ENCODE measurements at places on chromosomes 7 and 10.

- DNase-seq = no peak
These were observed 31.3 kb downstream of the COX15 start for GRCh38 chr10:99700649-99701048.

- no peak for DNase-seq
These were observed 8.4 kb downstream of the GIGYF1 start for GRCh38 chr7:100685631-100686145.

DNA sequence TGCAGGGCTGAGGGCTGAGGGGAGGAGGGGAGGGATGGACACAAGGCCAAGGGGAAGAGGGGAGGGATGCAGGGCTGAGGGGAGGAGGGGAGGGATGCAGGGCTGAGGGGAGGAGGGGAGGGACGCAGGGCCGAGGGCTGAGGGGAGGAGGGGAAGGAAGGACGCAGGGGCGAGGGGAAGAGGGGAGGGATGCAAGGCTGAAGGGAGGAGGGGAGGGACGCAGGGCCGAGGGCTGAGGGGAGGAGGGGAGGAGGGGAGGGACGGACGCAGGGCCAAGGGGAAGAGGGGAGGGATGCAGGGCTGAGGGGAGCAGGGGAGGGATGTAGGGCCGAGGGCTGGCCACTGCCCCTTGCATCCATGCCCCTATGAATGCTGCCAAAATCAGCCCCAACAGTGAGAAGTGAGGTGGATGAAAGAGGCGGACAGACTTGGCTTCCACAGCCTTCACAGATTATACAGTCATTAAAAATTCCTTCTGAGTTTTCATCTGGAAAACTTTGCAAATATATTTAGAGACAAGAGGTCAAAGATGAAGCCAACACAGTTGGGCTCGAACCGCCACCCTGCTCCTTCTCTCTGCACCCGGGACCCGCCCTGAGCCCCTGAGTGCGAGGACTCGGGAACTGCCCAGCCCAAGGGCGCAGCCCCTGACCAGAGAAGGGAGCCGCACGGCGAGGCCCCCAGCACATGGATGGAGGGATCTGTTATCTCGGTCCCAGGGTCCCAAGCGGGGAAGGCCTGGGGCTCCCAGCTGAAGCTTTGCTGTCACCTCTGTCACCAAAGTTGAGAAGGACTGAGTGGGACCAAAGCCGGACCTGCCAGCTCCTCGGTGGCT is 65.8 kb downstream of the DIP2C start:
- DNase-seq = no peak

DNA sequence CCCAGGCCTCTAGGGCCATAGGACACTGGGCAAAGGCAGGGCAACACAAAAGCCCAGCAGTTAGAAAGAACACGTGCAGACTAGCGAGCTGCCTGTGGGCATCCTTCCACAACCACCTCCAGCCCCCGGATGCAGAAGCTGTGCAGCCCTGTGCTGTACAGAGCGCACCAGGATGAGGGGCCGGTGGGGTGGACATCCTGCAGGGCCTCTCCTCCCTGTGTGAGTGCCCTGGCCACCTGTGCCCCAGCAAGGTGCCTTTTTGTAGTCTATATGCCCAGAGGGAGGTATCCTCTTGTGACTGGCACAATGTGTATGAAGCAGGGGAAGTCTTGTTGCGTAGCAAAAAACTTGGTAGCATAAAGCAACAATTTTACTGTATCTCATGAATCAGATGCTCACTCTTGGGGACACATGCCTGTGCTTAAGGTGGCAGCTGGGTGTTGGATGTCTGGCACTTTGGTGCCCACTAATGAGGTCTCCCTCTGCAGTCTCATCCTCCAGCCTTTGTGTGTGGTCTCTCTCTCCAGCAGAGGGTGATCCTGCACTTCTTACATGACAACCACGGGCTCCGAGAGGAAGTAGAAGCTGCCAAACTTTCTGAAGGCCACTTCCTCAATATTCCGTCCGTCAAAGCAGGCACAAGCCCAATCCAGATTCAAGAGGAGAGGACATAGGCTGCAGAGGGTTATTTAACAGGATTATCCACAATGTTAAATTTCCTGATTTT is 8.7 kb downstream of the NCAPG2 start:
- DNase-seq = no peak

GRCh38 chr7:2528481-2529095 is 9.0 kb downstream of the LFNG start:
- DNase-seq = no peak

- no peak for DNase-seq
These were observed 46.7 kb upstream of the ZMIZ1 start for GRCh38 chr10:79021948-79022499.

- no peak for DNase-seq
These were observed 28.7 kb downstream of the PRSS2 start for GRCh38 chr7:142799437-142799835.

- no peak for DNase-seq
These were observed 1.1 kb downstream of the TET1 start for GRCh38 chr10:68560943-68561864.

- no peak for DNase-seq
These were observed 217.1 kb upstream of the DPP6 start for GRCh38 chr7:153835103-153835502.

GRCh38 chr10:50607356-50607925 is 16.3 kb downstream of the SGMS1 start:
- DNase-seq = no peak

DNA sequence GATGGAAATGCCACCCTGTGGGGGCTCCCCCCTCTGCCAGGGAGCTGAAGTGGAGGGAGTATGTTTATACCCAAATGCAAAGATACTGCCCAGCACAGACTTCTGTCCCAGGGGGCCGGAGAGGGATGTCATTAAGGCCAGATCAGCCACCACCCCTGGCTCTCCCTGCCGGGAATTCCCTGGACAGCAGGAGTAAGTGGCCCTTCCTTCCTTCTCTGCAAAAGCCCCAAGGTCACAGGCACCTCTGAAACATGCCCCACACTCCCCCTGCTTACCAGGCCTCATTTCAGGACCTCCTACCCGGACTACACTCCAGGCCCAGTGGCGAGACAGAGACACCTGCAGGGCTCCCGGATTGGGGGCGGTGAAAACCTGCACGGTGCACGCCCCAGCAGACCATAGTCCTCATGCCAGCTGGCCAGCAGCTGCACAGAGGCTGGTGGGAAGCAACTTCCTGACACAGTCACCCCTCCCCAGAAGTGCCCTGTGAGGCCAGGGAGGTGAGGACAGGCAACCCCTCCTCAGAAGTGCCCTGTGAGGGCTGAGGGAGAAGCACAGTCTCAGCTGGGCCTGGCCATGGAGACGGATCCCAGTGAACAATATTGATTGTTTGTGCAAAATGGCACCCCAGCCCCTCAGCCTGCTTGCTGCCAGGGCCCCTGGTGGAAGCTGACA is 33.0 kb upstream of the RET start:
- no peak for DNase-seq

GRCh38 chr10:33102071-33102470 is 144.0 kb upstream of the ITGB1 start:
- no peak for DNase-seq

GRCh38 chr10:102643336-102644065 is 778 bp upstream of the TRIM8 start:
- DNase-seq = no peak

- no peak for DNase-seq
These were observed 14.9 kb downstream of the HOXA1 start for GRCh38 chr7:27080844-27081436.

DNA sequence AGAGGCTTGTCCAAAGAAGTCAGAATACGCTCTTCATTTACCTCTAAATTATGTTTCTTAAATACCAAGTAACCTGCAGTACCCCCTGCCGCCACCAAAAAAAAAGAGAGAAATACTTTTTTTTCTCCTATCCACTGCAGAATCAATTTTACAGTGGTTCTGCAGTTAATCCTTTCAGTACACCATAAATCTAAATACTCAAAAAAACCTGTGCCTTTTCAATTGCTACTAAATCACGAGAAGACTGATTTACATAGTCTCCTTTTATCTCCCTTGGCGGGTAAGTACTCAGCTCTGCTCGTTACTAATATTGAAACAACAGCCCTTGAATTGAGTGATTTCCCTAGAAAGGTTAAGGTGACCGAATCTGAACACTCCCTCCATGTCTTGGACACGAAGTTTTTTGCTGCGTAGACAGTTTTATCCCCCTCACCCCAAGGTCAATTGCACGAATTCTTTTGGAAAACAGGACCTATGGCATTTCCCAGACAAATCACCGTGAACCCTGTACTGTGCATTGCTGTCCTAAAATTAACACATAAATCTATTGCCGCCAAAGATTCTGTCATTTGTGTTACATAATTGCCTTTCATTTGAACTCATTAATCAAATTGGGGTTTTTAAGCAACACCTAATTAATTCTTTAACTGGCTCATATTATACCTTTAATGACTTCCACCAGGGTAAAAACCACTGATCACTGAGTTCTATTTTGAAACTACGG is 512 bp upstream of the VIM start:
- DNase-seq = no peak

- DNase-seq = no peak
These were observed 169.4 kb downstream of the AKR1D1 start for GRCh38 chr7:138245682-138246081.

DNA sequence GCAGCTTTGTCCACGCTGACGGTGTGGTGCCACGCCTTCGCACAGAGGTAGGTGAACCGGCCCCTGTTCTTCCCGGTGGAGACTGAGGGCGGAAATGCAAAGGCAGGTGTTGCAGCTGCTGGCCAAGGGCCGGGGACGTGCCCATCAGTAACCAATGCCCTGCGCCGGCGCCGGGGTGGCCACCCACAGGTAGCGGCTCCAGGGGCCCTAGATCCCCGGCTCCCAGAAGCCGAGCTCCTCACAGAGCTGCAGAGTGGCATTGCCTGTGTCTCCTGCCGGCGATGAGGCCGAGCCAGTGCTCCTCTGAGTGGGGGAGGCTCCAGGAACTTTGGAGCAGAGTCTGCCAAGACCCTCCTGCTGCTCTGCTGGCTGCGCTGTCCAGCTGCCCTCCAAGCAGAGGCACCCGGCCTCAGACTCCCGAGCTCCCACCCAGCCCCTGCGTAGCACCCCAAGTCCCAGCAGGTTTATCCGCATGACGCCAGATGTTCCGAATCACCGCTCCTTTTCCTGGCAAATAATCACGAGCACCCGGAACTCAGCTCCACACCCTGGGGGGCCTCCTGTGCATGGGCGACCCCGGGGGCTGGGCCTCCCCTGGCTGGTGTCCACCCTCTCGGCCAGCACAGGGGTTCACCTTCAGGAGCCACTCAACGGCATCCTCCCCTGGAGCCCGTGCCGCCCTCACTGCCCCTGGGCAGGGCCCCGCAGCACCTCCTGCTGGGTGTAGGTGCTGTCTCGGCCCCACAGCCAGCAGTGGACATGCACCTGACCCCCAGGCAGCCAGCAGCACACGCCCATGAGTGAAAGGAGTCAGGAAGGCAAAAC is 22.1 kb downstream of the CFAP46 start:
- DNase-seq = no peak

GRCh38 chr10:76864922-76865321 is 772.7 kb downstream of the KCNMA1 start:
- DNase-seq = no peak

DNA sequence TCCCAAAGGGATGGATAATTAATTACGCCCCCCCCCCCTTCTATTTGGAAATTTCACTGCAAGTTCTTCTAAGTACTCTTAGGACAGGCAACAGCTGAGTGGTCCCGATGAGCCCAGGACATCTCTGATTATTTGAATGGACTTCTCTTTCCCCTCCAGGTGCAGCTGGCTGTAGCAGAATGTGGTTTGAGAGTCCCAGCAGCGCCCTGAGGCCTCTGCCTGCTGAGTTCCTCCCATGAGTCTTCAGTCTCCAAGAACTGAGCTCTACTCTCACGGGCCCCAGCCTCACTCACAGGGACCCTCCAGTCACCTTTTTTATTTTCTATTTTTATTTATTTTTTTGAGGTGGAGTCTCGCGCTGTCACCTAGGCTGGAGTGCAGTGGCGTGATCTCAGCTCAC is 63.6 kb upstream of the SFMBT2 start:
- no peak for DNase-seq

DNA sequence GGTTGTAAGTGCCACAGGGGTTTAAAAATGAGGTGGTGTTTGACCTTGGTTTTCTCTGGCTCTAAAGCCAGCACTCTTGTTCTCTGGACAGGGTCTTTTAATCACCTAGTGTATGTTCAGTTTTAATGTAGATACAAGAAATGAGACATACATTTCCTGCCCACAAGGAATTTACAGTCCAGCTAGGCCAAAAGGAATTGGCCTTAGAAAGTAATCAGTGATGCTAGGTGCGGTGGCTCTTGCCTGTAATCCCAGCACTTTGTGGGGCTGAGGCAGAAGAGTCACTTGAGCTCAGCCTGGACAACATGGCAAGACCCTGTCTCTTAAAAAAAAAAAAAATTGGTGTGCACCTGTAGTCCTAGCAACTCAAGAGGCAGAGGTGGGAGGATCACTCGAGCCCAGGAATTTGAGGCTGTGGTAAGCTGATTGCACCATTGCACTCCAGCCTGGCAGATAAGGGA is 100.2 kb downstream of the LRMDA start:
- no peak for DNase-seq
